Activated CD4-positive, CD25-positive, alpha-beta regulatory T cell treated with anti-CD3 and anti-CD28 coated beads, Interleukin-2, amount 50 U/mL, for 72 hours (primary cell): ENCODE measurements at places on chromosomes 3 and 15.

- DNase-seq, result no peak
Measured at GRCh38 chr3:12107071-12107713, 51.5 kb downstream of the TIMP4 start.

DNA sequence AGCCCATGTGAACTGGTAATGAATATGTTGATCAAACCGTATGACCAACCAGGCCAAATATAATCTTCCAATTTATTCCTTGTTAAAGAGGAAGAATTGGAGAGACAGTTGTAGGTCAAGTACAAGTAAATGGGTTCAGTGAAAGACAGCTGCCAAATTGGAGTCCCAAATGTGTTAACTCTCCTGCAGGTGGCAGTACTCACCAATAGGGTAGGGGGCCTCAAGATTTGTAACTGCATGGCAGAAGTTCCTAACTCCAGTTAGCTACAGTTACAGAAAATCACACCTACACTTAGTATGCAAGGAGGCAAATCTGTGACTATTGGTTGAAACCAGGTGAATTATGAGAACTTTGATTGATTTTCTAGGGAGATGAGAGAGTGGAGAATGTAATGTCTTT is 278.0 kb downstream of the ZBBX start:
- no peak for DNase-seq

DNA sequence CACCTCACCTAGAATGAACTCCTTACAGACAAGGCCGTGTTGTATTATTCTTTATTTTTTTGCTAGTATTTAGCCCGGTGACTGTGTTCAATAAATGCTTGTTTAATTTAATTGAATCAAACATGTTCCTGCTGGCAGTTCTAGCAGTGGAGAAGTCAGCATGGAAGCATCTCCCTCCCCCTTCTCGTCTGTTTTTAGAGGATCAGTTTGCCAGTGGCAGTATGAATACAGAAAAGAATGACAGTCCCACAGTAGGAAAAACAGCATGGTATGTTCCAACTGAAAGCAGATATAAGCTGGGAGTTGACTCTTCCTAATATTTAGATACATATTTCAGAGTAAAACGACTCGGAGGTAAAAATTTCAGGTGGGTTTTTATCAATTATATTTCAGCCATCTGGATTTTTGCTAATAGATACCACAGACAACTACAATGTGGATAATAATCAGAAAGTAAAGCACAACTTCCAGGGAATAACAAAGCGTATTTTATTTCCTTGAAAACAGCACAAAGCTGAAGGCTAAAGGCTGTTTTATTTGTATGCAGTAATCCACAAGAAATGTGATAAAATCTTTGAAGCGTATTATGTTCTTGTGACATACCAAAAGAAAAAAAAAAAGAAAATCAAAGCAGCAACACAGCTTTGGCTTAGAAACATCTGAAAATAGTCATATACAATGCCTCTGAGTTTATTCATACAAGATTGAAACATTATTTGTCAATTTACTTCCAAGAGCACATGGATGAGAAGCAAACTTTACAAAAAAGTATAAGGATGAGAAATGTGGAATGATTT is 244.5 kb upstream of the KCNMB2 start:
- DNase-seq, result no peak

DNA sequence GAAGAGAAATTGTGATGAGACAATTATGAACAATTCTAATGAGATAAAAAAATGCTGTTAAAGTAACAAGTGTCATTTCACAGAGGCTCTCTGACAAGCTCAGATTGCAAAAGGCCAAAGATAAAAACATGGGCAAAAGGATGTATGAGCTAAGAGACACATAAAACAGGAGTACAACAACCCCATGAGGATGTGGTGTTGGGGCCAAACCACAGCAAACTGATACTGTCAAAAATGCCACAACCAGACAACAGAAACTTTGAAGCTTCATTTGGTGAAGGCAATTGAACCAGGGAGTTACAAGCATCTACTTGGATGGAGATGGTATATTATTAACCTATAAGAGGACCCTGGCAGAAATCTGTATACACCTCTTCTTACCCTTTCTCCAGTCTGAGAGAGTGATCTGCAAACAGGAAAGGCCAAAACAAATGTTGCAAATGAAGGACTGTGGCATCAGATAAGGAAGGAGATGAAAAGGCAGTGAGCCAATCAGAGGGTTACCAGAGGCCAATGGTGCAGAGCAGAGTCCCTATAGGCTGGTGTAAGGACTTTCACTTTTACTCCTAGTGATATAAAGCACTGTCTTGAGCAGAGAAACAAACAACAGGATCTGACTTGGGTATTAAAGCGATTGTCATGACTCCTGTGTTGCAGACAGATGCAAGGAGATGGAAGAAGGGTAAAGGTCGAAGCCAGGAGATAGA is 659.0 kb downstream of the NTRK3 start:
- no peak for DNase-seq
